Osteocyte (in vitro differentiated cells): ENCODE measurements at places on chromosomes 6 and 20.

DNA sequence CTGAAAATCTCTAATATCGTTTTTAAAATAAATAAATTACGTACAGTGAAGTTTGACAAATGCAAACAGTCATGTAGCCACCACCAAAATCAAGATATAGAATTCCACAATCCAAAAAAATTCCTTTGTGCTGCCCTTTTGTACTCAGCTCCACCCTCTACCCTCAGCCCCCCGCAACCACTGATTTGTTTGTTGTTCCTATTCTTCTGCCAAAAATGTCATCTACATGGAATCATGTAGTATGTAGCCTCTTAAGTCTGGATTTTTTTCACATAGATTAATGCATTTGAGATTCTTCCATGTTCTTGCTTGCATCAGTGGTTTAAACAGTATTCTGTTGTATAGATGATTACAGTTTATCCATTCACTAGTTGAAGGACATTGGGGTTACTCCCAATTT lies 8.5 kb upstream of the REPS1 start:
- no peak for DNase-seq

- DNase-seq: no peak
Observed at GRCh38 chr6:46440641-46441040, 50.6 kb downstream of the RCAN2 start.

- no peak for DNase-seq
Observed at GRCh38 chr20:62719250-62719935, 10.8 kb downstream of the NTSR1 start.

DNA sequence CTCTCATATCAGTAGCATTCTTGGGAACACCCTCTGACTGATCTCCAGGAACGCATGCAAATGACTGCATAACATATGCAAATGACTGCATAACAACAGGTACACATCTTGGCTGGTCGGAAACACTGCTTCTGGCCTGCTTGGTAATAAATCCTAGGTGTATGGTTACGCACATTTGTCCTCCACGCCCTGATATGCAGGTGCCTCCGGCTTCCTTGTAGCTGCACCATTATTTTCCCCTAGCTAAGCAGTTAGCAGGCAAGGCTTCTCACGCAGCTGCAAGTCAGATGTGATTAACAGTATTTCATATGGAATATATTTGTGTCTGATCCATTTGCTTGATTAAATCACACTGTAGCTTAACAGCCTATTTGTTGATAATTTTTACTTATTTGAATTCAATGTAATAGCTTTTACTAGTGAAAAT lies 5.9 kb downstream of the RPS6KA2 start:
- DNase-seq: no peak

- DNase-seq: no peak
Observed at GRCh38 chr6:97053643-97054411, 129.3 kb downstream of the KLHL32 start.

DNA sequence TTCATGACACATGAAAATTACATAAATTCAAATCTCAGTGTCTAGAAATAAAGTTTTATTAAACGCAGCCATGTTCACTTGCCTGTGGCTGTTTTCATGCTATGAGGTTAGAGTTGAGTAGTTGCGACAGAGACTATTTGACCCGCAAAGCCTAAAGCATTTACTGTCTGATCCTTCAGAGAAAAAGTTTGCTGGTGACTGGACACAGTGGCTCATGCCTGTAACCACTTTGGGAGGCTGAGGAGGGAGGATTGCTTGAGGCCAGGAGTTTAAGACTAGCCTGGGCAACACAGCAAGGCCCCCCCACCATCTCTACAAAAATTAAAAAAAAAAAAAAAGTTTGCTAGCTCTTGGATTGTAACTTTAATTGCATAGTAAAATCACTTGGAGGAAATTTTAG lies 9.2 kb downstream of the SMIM28 start:
- no peak for DNase-seq
